ENCODE measurements at places on chromosomes 1 and 21.

DNA sequence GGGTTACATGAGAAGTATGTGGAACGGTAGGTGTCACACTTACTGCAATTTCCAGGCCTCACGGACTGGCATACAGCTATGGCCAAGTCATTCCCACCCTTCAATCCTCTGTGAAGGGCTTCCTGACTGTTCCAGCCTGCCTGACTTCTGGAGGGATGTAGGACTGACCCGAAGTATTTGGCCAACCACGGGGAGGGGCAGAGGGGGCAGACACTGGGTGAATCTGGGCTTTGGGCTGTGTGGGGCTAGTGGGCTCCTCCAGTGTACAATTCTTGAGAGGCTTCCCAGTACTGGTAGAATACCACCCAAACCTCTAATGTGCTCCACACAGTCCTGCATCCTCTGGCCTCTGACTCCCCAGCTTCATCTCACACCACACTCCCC, 78.2 kb downstream of the FAM78B start:
- no peak for DNase-seq

GRCh38 chr1:186683652-186684410, 3.6 kb upstream of the PTGS2 start:
- no peak for DNase-seq

GRCh38 chr1:175889848-175890247, 146.5 kb upstream of the TNR start:
- DNase-seq: no peak

- DNase-seq: no peak
Observed at GRCh38 chr1:229941160-229941559, 125.9 kb upstream of the GALNT2 start.

DNA sequence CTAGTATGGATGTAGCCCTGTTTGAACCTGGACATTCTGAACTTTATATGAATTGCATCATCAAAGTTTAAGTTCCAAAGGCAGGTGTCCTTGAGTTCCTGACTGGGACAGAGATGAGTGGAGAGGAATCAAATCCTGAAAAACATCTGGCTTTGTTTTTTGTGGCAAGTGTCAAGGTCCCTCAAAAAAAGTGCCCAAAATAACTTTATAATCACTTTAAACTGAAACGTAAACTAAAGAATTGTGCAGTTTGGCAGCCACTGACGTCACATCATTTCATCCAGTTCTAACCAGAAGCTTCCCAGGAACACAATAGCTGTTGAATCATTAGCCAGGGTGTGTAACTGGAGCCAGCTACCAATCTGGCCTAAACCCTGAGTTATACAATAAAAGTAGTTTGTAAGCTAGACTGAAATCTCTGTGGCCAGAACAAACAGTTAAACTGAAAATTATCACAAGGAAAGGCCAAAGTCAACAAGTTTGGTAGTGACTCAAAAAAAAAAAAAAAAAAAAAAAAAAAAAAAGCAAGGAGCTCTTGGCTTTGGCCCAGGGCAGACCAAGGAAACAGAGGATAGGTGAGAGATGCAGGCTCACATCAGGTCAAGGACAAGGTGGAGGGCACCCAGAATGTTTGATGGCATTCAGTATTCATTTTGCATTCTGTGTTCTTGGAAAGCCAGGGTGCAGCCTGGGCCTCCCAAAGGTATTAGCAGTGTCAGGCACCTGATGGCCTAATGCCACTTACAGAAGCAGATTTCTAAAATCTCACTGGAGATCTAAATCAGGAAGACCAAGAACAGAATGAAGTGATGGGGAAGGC, 74.3 kb downstream of the TNFSF18 start:
- no peak for DNase-seq

DNA sequence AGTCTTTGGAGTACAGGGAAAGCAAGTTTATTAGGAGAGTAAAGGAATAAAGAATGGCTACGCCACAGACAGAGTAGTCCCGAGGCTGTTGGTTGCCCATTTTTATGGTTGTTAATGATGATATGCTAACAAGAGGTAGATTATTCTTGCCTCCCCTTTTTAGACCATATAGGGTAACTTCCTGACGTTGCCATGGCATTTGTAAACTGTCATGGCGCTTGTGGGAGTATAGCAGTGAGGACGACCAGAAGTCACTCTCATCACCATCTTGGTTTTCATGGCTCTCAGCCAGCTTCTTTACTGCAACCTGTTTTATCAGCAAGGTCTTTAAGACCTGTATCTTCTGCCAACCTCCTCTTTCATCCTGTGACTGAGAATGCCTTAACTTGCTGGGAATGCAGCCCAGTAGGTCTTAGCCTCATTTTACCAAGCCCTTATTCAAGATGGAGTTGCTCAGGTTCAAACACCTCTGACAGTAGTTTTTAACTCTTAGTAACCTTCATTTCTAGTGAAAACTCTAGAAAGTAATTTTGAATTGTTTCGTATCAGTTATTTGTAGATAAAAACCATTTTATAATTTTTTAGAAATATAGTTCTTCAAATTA, 26.2 kb downstream of the TCP10L start:
- DNase-seq: no peak

- no peak for DNase-seq
Observed at GRCh38 chr1:46643368-46643775, 24.8 kb downstream of the ATPAF1 start.
